ENCODE measurements at places on chromosomes 6 and 20.
A peak's percentile ranks its signal among the peaks of the same experiment; 100 is the strongest.

DNA sequence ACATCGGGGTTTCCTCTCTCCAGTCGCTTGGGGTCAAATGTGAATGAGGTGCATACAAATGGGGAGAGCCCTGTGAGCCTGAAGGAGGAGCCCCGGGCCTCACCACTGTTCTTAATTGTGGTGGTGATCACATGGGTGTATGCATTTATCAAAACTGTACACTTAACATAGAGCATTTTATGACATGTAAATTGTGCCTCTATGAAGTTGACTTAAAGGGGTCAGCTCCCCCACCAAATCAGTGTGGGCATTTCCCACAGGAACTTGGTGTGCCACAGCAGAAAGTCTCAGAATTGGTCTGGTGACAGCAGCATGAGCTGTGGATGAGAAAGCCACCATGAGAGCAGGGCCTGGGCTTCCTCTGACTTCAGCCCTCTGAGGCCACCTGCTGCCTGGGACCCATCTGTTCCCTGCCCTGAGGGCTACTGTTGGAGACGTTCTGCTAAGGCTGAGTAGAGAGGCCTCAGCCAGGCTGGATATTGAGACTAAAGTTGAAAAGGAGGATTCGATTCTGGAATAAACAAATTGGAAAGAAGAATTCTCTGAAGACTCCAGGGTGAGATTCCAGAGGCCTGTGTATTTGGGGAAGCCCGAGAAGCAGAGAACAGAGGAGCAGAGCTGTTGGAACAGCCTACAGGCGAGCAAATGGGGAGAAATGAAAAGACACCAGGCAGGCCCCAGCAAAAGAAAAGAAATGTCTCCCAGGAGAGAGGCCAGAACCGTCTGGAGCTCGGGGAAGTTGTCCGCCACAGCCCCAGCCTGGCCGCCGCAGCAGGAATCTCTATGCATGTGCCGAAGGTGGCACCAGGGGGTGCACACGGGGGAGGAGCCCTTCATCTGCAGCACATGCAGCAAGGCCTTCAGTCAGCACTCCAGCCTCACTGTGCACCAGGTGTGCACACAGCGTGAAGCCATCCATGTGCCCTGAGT is 37.6 kb upstream of the XRN2 start:
- DNase-seq: no peak

- DNase-seq: peak; percentile 75
These were observed 23.7 kb downstream of the HLA-A start for GRCh38 chr6:29965873-29966601.

DNA sequence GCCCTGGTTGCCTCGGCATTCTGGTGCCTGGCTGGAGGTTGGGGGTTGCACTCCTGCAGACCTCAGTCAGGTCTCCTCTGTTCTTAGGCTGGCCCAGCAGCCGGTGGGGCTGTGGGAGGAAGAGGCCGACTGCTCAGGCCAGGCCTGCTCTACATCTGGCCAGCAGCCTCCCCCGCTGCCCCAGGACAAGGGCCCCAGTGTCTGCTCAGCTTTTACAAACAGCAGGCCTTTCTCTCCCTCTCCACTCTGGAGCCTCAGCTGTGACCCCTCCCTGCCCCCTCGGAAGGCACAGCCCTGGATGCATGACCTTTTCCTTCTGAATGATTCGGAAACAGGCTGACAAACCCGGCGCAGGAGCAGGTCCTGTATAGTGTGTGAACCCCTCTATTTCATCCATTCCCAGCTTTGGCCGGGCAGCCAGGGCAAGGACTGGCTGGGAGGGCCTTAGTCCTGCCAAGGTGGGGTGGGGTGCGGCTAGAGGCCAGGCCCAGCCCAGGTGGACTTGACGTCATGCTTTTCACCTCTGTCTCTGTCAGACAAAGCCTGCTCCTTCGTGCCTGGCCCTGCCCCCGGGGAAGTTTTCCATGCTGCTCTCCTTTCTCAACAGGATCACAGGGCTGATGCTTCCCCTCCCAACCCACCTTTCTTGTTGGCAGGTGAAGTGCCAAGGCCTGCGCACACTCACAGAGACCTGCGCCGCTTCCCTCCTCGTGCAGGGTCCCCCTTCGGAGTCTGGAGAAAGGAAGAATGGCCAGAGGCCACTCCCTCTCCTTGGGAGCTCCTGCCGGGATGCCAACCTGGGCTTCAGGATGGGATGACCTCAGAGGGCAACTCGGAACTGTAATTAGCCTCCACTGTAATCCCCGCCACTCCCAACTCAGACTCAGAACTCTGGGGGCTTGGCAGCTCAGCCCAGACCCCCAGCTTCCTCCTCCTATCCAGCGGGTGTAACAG is 10.1 kb upstream of the ITPR3 start:
- no peak for DNase-seq

DNA sequence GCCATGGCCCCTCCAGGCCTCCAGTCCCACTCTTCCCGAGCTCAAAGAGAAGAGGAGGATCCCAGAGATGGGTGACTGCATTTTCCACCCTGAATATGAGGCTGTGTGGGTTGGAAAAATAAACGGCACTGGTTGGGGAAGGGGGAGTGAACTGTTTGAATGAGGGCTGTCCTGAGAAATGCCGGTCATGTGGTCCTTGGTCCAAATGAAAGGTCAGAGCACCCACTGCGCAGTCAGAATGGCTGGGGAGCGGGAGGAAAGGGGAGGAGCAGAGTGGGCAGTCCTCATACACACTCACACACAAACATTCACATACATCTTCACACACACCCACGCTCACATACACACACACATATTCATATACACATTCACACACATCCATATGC is 83.1 kb downstream of the MRPL14 start:
- DNase-seq: no peak

- peak; percentile 53 for DNase-seq
These were observed 56.1 kb upstream of the FOXQ1 start for GRCh38 chr6:1255636-1256365.

DNA sequence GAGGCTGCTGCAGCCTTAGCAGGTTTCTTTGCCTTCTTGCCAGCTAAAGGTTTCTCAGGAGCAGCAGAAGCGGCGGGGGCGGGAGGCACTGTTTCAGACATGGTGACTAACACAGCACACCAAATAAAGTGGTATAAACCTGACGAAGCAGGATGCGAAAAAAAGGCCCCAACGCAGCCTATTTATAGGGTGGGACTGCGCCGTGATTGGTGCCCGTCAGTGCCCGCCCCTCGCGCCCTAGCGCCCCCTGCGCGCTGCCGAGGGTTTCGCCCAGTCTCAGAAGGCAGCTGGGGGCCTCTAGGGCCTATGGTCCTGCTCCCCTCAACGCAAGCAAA is 55.0 kb downstream of the TRIM38 start:
- peak; percentile 93 for DNase-seq

DNA sequence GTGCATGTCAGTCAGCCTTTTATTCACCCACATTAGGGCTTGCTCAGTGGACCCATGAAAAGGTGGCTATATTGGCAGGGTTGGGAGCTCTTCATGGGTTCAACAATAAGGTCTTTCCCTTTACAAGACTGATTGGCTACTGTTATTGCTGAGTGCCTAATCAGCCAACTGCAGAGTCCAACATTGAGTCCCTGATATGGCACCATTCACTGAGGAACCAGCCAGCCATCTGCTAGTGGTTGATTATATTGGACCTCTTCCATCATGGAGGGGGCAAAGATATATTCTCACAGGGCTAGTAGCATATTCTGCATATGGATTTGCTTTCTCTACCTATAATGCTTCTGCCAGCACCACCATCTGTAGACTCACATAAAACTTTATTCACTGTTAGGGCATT is 69.9 kb downstream of the CDKAL1 start:
- DNase-seq: no peak

Data from lung (tissue), 17 donors.